Thyroid gland (tissue), 4 donors: ENCODE measurements at places on chromosomes 6 and 20. TPM values are rescaled to one million over a fixed set of nuclear protein-coding genes. Genes with fewer than 3 reads are reported as not detected.

GRCh38 chr6:21748343-21749056 lies 154.9 kb downstream of the SOX4 start:
- no peak for DNase-seq

DNA sequence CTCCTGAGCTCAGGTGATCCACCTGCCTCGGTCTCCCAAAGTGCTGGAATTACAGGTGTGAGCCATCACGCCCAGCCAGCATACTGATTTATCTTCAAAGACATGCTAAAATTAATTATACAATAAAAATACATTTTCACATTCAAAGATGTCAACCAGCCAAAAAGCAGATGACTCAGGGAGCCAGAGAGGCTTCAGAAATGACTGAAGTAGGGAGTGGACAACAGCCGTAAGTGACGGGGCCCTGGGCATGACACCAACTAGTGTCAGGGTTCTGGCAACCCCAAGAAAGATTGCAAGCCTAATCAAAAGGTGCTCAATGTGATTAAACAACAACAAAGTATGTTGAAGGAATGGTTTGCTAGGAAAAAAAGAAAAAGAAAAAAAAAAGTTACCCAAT lies 28.4 kb downstream of the GPLD1 start:
- no peak for DNase-seq

- no peak for DNase-seq
Measured at GRCh38 chr6:118705544-118706491, 54.4 kb upstream of the CEP85L start.

Gene CALHM4
- total RNA-seq, result not detected

GRCh38 chr6:46575530-46575929 lies 77.1 kb downstream of the CYP39A1 start:
- DNase-seq, result no peak

Gene PNPLA1
- total RNA-seq, result 0.11 TPM

Gene EBF4
- 24.2 TPM for total RNA-seq

Gene BANF2
- total RNA-seq, result not detected

- DNase-seq, result no peak
Measured at GRCh38 chr6:11232770-11233626, 530 bp upstream of the NEDD9 start.

Gene ACSS1
- total RNA-seq, result 56.2 TPM

- no peak for DNase-seq
Measured at GRCh38 chr6:149856256-149856994, 7.7 kb downstream of the LRP11 start.
